ENCODE measurements at places on chromosomes 3 and 15.

DNA sequence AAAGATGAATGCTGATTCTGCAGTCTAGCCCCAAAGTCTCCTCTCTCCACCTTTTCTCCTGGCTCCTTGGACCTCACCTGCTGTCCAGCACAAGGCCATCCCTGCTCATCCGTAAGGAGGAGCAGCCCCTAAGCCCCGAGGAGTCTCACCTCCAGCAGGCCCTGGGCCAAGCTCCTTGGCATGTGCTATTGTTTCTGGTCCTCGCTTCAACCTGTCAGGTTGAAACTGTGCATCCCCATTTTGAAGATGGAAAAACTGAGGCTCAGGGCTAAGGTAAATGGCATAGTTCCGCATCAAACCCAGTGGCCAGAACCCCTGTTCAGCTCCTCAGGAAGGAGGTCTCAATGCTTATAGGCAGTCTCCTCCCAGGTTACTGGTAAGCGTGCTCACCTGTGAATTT is 26.1 kb downstream of the CHDH start:
- DNase-seq, result no peak

GRCh38 chr15:52164631-52165265 is 26.4 kb downstream of the GNB5 start:
- no peak for DNase-seq

- DNase-seq, result no peak
These were observed 38.4 kb upstream of the SLC12A8 start for GRCh38 chr3:125250973-125251372.

DNA sequence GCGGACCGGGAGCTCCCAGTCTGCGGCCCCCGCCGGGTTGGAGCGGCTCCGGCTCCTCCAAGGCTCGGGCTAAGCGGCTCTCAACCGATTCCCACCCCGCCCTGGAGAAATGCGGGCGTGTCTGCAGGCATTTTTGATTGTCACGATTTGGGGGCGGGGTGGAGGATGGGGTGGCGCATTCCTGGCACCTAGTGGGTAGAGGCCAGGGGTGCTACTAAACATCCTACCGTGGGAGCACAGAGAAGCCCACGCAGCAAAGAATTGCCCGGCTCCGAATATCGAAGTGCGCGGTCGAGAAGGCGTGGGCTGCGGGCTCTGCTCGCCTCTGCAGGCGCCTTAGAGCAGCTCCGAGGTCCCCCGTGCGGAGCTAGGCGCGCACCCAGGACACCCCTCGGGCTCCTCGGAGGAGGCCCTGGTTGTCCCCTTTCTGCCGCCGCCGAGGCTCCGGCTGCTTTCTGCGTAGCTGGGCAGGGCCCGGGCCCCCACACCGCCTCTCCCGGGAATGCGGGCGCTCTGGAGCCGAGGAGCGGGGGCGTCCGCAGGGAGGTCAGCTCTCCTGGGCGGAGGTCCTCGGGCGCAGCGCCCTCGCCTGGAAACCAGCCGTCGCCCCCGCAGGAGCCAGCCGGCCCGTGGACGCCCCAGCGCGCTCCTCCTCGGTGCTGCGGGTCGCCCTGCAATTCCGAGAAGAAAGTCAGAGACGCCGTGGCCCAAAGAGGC is 16.5 kb upstream of the LAMP3 start:
- no peak for DNase-seq

- DNase-seq, result no peak
These were observed 19.6 kb downstream of the VGLL4 start for GRCh38 chr3:11624161-11624560.

GRCh38 chr3:153657046-153657445 is 464.1 kb upstream of the ARHGEF26 start:
- DNase-seq, result no peak

GRCh38 chr3:88226910-88227309 is 77.2 kb downstream of the C3orf38 start:
- no peak for DNase-seq

GRCh38 chr3:176992978-176993377 is 204.3 kb downstream of the TBL1XR1 start:
- no peak for DNase-seq

DNA sequence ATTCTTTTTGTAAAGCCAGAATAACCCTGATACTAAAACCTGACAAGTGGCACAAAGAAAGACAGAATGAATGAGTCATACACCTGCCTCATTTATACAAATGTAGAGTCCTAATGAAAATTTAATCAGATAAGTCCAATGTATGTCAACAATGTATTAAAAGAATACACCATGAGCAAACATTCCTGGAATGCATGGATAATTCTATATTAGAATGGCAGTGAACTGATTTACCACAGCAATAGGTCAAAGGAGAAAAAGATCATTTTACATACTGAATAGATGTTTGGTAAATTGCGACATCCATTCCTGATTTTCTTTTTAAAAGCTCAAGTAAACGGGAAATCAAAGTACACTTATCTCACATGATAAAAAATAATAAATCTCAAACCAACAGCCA is 11.2 kb upstream of the LOXL1 start:
- DNase-seq, result no peak

DNA sequence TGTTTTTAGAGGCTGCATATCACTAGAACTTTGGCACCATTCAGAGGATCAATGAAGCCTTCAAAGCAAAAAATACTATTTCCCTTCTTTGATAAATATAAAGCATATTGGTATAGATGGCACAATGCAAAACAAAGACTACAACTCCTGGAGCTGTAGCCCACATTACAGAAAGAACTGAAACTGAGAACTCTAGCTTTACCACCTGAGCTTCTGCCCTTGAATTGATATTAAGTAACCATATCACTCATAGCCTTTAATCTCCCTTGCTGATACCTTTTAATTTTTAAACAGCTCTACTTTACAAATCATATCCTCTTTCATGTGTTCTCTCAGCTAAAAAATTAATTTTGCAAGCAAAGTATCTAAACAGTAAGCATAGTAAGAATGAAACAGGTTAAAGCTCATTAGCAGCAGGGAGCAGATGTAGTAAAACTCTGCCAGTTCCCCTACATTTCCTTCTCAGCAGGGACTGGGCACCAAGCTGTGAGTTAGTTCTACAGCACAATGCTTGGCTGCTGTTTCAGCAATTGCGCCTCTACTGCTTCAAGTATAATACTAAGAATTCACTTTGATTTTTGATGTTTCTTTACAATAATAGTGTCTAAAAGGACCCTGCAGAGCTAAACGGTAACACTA is 97.9 kb upstream of the NANOGP8 start:
- no peak for DNase-seq

DNA sequence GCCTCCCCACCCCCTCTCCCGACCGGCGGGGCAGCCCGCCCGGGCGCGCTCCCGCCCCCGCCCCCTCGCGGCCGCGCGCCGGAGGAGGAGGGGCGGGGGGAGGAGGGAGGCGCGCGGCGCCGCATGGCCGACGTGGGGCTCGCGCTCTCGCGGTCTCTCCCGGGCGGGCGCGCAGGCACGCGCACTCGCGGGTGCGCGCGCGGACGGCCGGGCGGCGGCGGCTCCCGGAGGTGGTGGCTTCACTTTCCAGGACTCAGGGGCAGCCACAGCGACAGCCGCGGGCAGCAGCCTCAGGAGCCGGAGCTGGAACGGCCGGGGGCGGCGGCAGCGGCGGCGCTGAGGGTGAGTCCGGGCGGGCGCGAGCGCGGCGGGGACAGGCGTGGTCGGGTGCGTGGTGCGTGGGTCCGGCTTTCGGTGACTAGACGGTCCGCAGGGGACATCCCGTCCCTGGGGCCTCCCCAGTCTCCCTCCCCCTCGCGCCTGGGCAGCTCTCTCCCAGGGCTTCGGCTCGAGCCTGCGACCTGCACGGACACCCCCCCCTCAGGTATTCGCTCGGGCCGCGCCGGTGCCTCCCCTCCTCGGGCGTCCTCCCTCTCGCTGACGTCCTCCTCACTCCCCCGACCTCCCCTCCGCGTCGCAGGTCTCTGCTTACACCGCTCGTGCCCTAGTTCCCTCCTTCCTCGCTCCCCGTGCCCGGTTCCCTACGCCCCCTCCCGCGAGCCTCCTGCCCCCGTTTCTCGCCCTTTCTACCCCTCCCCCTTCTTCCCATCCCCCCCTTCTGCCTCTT is at the start of gene UBE2E2:
UBE2E2 (plus strand) TSS at position 407 of the 787 bp plus-strand sequence.
- DNase-seq, result peak; percentile 59

DNA sequence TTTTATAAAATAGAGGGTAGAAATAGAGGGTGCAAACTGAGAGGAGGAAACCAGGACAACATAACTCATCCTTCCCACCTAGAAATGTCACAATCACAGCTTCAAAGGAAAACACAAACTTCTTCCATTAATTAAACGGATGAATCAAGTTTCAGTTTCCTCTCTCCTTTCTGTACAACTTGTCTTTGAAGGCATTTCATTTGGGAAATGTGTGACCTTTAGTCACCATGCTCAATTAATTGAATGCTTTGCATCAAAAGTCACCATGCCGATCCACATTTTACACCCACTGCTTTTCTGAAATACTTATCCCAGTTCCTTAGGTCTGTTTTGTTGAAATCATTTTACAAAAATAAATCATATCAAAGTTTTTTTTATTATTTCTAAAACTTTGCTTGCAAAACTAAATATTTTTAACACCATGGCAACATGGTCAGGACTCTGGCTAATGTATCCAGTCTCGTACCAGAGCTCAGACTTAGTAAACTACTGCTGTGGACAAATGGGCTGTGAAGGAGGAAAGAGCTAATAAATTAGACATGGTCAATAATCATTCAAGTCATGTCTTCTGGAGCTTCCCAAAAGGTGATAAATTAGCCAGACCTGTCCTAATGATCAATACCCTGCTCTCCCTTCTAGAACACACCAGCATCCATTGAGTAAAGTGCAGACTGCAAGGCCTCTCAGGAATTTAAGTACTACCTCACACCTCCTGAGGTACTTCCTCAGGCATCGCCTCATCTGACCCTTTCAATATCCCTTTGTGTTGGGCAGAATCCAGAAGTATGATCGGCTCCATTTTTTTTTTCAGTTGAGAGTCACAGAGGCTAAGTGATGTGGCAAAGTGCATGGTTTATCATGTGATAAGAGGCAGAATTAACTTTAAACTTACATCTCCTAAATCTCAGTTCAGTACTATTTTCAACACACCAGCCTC is 161.3 kb downstream of the GREM1 start:
- DNase-seq, result no peak

GRCh38 chr3:160617636-160618035 is 52.3 kb upstream of the KPNA4 start:
- DNase-seq, result no peak

DNA sequence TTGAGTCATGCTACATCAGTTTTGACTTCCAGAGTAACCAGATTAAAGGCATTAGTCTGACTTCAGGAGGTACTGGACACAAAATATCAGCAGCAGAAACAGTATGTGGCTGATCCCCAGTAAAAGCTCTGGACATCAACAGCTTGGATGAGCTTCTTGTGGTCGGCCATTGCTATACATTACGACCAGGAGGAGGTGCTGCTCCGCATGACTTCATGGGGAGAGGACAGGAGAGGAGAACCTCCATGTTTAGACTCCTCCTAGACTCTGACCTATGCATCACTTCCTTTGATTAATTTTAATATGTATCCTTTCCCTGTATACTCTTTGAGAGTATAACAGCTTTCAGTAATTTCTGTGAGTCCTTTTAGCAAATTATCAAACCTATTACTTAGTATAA is 285.6 kb upstream of the ARHGEF26 start:
- DNase-seq, result no peak

- DNase-seq, result no peak
These were observed 545.0 kb upstream of the GRM7 start for GRCh38 chr3:6315906-6316305.

DNA sequence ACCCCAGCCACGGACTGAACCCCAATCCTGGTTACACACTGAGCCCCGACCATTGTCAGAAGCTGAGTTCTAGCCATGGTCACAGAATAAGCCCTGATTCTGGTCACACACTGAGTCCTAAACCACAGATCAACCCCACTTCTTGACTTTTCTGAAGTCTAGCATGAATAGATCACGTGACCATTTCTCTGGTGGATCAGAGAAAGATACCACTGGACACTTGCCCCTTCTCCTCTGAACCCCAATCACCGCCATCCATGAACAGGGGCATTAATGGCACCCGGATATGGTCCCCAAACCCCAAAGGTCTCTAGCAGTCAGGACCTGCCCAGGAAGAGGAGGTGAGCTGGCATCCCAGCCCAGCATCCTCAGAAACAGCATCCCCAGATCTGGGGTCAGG is 9.1 kb downstream of the HCN4 start:
- DNase-seq, result no peak

- DNase-seq, result no peak
These were observed 54.1 kb upstream of the TIPARP start for GRCh38 chr3:156620260-156620659.

GRCh38 chr15:34625007-34625406 is 41.6 kb upstream of the GOLGA8B start:
- no peak for DNase-seq

DNA sequence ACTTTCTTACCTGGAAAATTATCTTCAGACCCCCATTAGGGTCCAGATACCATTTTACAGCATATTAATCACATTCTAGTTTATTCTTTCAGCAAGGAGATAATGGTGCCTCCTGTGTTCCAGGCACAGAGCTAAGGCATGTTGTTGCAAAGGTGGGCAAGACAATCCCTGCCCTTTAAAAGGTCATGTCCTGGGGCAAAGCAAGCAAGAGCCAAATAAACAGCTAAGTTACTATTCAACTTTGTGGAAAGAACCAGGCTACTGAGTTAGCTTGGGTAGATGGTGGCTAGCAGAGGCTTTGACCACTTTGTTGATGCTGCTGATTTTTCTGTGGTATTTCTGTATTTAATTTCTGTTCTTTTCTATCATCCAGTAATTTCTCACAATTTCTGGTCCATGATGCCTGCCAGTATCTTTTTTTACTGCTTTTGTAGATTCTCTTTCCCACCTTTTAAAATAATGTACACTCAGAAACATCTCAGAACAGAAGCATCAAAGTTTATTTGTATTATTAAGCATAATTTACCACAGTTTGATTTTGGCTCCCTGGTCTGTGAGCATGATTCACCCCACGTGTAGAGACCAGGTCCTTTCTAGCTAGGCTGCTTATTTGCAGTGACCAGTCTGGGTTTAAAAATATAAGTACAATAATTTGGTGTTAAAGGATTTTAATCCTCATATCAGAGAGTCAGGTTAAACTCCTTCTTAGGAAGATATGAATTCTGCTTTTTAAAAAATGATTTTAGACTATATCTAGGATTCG is 71.5 kb downstream of the LRRC28 start:
- DNase-seq, result no peak

DNA sequence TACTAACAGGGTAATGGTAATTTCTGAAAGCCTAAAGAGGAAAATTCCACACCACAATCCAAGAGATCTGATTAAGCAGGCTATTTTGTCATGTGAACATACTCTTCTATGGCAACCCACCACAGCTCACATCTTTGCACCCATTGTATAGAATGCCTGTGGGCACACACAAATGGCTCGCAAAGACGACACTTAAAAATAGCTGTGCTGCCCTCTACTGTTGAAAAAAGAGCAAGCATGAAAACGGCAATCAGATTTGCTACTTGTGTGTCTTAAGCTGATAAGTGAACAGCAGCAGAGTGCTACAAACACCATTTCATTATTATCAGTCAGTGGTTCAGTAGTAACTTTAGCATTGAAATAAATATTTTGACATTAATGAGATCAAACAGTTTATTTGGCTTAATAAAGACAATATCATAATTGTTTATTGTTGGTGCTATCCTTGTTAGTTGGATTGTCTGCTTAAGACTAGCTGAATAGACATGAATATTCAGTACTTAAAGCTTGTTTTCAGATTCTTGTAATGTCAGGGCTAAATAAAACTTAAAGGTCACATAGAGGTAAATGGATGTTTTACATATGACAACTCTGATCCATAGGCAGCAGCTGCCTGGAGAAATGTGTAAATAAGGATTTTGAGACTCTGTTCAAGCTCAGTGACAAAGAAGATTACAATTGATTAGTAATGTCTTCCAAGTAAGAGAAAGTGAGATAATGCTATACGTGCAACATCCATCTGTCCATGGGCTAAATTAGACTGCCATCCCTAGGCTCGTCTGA is 199.1 kb downstream of the LRRN1 start:
- DNase-seq, result no peak
